DMS 273 treated with DMSO at 0.1 percent for 48 hours (cell line): ENCODE measurements at places on chromosomes 7 and 10.
A peak's percentile ranks its signal among the peaks of the same experiment; 100 is the strongest.

DNA sequence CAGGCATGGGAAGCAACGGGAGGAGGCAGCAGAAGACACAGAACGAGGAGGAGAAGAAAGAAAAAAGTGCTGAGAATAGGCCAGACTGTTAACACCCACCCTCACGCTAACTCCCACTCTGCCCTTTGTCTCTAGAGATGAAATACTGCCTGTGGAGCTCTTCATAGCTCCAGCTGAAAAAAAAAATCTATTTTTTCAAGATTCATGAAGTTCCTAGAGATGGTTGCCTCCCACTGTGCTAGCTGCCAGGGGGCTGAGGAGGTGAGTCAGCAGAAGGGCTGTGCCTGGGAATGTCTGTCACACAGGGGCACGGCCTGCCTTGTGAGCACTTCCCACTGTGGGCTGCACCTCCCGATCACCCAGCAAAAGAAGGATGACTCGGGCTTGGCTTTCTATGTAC is 144.5 kb downstream of the RNF216 start:
- DNase-seq: no peak

- DNase-seq: no peak
Measured at GRCh38 chr10:77289790-77290189, 347.8 kb downstream of the KCNMA1 start.

GRCh38 chr10:34045571-34046190 is 711.2 kb upstream of the NRP1 start:
- DNase-seq: peak; percentile 4

GRCh38 chr7:150959739-150960734 is 18.1 kb downstream of the KCNH2 start:
- DNase-seq: no peak

- no peak for DNase-seq
Measured at GRCh38 chr7:47535035-47535703, 46.7 kb downstream of the TNS3 start.

- DNase-seq: peak; percentile 34
Measured at GRCh38 chr7:597348-598178, 77.9 kb upstream of the PDGFA start.

GRCh38 chr7:2278026-2278425 is 36.0 kb downstream of the NUDT1 start:
- no peak for DNase-seq

GRCh38 chr7:21891291-21891690 is 54.4 kb downstream of the CDCA7L start:
- no peak for DNase-seq
